PC-3 (cell line): ENCODE measurements at places on chromosomes 2 and 18.
A peak's percentile ranks its signal among the peaks of the same experiment; 100 is the strongest.

DNA sequence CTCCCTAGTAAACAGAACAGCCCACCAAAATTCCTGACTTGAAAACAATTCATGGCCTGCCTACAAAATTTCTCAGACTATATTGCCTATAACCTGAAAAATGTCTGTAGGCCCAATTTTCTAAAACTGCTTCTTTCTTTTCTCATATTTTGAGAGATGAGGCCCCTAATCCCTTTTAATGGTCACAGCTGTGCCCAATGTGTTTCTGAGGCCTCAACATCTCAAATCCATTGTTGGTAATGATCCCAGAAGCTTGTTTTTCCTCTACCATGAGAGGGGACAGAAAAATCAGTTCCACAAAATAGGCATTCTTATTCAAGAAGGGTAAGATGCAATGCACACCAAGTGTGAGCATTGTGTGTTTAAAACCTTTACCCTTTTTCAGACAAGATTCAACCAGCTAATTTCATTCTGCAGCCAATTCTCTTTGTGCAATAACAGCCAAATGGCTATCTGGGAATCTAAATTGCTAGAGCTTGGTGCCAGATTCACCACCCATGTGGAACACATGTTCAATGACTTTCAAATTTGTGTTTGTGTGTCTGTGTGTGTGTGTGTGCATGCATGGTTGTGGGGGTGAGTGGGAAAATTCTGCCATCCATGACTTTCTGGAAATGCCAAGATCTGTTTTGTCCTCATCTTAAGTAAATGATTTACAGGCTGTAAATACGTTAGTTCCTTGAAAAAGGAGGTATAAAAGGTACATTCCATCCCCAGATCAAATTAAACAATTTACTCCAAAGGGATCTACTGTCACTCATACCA, 319.5 kb downstream of the TNS1 start:
- no peak for DNase-seq

DNA sequence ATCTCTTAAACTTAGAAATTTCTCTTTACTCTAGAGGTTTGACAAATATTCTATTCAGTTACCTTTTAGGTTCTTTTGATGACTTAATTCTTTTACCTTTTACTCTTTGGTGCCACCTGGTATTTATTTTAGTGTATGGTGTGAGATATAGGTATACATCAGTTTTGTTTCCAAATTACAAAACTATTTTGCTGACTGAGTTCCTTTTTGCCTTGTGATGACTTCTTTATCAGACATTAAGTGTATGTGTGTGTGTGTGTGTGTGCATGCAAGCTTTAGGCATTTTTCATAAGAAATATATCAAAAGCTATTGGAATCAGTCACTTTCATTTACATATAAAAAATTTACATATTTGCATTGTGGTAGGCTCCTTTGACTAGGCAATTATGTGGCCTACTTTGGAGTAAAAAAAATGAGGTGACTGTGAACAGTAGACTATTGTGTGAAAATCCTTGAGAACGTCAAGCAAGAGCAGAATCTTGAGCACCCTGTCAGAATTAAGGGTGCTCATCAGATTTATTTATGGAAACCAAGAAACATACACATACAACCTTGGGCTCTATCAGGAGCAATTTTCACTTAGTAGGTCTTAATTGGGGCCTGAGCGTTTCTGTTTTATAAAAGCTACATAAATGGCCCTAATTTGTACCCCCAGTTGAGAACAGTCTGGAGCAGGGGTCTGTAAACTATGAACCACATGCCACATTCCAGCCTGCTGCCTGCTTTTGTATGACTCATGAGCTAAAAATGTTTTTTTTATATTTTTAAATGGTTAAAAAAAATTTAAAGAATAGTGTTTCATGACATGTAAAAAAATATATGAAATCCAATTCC, 415.9 kb downstream of the SLC4A3 start:
- peak; percentile 27 for DNase-seq

GRCh38 chr2:62928015-62928414, 122.6 kb upstream of the OTX1 start:
- DNase-seq, result no peak

DNA sequence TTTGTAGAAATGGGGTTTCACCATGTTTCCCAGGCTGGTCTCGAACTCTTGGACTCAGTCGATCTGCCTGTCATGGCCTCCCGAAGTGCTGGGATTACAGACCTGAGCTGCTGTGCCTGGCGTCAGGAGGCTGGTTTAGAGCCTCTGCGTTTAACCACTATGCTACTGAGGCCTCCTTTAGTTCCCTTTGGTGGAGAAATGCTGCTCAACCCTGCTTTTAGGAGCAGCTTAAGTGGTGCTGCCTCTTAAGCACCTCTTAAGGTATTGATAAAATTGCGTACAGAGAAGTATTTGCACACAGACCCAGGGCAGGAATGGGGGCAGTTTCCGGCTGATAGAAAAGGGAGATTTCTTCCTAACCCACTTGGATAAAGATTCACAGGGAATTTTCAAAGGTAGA, 8.0 kb downstream of the CD8A start:
- DNase-seq, result no peak

- peak; percentile 96 for DNase-seq
Measured at GRCh38 chr2:71276311-71277146, 49.6 kb upstream of the PAIP2B start.

DNA sequence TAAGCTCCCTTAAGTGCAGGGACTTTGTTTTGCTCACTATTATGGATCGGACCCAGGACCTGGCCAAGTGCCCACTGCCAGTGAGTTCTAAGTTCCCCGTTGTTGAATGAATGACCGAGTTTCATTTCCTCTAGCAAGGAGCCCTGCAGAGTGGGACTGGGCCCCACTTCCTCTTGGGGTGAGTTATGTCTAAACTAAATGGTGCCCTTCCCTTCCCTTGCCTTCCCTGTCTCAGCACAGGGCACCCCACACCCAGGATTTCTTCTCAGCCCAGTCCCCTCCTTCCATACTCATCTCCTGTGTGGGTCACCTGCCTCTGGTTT, 195.3 kb upstream of the HS6ST1 start:
- DNase-seq, result no peak

GRCh38 chr2:36861896-36862295, 104.4 kb downstream of the STRN start:
- no peak for DNase-seq

- DNase-seq, result no peak
Measured at GRCh38 chr2:25787020-25787419, 91.3 kb downstream of the ASXL2 start.

DNA sequence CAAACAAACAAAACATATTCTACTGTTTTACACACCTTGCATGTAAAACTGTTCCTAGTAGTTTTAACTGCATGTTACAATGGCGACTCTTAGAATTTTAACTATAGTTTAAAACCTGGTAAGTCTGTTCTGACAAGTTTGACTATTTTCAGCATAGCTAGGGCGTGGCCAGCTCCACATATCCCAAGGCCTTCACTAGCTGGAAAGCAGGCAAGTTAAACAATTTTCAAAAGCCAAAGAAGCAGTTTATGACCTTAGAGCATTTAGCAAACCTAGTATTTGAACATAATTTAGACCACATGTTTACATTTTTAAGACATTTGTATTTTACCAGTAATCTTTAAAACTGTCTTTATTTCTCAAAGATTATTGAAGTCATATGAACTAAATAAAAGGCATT, 402.8 kb upstream of the SYT4 start:
- no peak for DNase-seq

GRCh38 chr2:74372674-74373073, 7.4 kb downstream of the DCTN1 start:
- DNase-seq, result no peak

DNA sequence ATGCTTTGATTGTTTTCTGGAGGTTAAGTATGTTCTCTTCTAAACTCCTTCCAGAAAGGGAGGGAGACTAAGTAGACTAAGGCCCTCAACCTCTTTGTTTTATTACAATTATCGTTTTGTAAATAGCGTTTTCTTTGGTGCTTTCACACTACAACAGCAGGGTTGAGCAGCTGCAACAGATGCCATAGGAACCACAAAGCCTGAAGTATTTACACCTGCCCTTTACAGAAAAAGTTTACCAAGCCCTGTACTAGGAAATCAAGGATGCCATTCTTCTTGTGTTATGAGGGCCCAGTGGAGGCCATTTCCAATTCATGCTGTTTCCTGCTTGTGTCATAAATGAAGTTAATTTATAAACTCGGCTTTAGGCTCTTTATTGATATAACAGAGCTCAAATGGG, 914.8 kb downstream of the DCDC2C start:
- DNase-seq, result no peak

DNA sequence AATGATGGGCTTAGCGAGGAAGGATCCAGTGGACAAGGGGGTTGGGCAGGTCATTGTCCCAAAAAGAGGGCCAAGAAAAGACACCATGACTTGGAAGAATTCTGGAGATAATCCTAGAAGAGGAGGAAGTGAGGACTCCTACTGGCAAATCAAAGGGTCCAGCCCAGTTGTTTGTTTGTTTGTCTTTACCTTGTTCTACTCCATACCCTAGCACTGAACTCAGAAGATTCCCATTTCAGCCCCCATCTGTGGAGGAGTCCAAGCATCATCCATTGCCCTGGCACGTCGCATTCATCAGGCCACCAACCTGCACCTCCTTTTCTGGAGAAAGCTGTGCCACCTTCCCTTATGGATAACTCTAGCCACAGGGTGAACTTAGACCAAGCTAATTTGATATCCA, 326.2 kb downstream of the EN1 start:
- no peak for DNase-seq

DNA sequence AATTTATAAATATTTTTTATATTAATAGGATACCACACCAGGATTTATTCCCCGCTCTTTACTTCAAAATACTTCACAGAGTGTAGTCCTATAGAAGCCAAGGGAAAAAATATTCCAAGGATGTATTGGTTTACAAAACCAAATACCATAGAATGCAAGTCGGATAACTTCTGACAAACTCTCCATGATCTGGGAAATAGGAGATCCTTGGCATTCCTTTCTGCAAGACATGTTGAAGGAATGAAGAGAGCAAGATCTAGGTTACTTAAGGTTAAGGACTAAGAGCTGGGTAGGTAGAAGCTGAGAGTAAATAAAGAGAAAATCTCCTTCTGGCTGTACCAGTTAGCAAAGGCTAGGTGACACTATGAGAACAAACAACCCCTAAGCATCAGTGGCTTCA, 141.2 kb downstream of the LRATD1 start:
- DNase-seq, result peak; percentile 9

GRCh38 chr2:15726321-15727057, 134.8 kb downstream of the DDX1 start:
- DNase-seq, result no peak

- DNase-seq, result no peak
Measured at GRCh38 chr2:170047331-170048065, 130.4 kb upstream of the MYO3B start.

DNA sequence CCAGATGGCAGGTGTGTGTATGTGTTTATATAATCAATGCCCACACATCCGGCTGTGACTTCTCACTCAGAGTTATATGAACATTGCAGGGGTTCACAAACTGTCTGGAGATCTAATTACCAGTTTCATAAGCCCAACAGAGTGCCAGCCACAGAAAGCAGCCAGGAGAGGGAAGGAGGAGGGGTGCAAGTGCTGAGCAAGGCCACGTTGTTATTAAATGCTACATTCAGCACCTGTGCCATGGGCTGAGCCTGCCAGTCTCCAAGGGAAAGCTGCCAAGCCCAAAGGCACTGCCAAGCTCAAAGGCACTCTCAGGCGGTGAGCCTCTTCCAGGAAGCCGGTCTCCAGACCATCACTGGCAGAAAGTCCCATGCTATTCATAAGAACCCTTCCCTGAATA, 17.4 kb downstream of the XDH start:
- no peak for DNase-seq

- no peak for DNase-seq
Measured at GRCh38 chr18:44946529-44947113, 265.9 kb downstream of the SETBP1 start.

GRCh38 chr2:45391866-45392265, 219.2 kb downstream of the SRBD1 start:
- DNase-seq, result no peak

DNA sequence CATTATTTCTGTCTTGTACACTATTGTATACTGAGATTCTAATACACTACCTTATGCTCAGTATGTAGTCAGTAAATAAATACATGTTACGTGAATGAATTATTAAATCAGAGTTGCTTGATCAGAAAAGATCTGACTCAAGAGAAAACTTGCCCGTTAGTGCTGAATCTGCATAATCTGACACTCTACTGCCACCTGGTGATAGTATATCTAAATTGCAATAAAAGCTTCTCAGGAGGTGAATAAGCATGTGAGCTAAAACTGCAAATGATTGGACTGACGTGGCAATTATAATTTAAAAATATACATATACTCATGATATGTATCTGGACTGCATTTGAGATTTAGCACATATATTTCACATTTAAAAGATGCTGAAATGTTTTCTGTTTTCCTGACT, 70.4 kb downstream of the KIAA1328 start:
- peak; percentile 48 for DNase-seq

DNA sequence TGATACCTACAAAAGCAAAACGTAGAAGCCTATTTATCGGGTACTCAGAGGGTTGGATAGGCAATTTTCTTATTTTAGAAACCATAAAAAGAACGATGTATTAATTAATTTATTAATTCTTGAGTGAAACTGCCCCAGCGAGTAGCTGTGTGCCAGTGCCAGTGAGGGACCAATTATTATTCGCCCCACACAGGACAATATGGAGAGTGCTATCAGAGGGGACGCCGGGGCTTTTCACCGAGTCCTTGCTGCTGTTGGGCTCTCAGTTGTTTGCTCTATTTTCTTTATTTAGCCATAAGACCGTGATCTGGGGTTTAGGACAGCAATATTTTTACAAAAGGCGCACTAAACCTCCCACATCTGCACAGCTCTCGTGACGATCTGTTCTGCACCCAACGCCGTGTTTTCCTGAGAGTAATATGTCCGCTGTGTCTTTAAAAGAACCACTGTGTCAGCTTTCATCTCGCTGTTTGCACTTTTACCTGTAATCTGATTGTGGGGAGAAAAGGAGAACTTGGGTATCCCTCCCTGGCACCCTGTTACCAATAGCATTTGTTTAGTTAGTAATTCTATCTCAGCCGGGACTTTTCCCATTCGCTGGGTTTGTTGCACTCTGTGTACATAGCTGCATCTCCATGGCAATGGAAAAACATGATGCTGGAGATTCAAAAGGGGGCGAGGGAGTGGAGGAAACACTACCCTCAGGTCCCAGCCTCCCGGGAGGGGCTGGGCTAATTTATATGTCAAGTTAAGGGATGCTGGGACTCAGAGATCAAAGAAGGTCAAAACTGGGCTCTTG, 30.1 kb upstream of the ZNF516 start:
- DNase-seq, result no peak
